ENCODE measurements at places on chromosomes 16 and 17.

DNA sequence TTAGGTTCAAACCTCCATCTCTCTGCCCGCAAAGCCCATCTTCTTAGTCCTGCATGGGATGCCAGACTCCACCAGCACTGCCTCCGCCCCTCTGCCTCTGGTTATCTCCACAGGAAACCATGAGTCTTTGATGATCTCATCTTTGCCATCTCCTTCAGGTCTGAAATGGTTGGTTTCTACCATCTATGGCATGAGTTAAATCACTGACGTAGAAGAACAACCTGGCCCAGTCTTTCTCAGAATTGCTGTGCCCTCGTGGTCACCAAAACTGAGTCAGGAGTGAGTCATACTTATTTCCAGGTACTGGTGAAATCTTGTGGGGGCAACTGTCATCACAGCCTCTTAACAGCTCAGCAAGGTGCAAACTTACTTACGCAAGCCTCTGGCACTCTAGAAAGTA lies 468.7 kb upstream of the C16orf82 start:
- DNase-seq: no peak

DNA sequence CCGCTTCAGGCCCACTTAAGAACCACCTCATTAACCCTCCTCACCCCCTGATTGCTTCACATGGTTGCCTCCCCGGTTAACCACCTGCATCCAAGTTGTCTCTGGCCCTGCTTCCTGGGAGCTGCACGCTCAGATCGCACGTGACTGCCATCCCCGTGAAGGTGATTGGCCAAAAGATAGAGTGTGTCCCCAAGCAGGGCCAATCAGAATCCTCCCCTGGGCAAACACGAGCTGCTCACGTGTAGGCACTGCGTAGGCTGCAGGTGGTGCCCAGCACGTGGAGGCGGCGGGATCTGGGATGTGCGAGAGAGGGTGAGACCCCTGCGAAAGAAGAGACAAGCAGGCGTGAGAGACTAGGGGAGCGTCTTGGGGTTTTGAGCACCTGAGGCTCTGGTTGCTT lies 111.8 kb upstream of the CRHR1 start:
- DNase-seq: no peak

DNA sequence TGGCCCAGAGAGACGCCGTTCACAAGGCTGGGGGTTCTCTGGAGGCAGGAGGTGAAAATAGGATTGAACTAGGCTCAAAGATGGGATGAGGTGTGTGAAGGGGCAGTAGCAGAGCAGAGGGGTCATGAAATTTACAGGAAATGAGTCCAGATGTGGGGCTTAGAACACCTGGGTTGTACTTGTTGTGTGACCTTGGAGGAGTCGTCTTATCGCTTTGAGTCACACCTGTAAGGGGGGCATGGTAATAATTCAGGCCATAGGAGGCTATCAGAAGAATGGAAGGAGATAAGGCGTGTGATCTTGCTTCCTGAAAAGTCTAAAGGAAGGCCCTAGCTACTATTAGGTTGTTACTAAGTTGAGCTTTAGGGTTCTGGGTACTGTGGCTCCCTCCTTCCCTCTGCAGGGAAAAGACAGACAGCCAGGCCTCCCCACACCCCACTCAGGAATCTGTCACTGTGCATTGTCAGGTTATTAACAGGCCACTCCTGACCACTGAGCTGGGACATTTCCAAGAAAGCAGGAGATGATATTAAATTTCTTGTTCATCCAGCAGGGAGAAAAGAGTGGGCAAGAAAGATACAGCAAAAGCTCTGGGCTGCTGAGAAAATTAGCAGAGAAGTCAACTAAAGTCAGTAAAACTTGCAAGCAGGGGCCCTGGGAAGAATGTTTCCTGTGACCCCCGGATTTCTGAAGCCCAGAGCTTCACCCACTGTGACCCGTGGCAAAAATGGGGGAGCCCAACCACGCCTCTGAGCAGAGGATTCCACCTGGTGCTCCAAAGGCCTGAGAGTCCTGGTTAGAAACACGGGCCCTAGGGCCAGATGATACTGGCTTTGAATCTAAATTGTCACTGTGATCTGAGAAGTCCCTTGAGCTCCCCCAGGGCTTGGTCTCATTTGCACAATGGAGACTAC lies 6.0 kb upstream of the CDC42EP4 start:
- peak; percentile 40 for DNase-seq

DNA sequence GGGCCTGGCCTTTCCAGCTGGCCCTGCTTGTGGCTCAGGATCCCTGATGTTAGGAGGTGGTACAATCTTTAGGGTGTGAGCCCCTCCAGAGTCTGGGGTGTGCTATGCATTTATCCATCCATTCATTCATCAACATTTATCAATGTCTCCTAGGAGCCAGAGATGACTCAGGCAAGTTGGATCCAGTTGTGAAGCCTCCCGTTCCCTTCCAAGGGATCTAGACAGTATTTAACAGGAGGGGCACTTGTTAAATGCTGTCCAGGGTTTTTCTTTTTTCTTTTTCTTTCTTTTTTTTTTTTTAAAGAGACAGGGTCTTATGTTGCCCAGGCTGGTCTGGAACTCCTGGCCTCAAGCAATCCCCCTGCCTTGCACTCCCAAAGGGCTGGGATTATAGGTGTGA lies 42.0 kb upstream of the SMPD3 start:
- no peak for DNase-seq

DNA sequence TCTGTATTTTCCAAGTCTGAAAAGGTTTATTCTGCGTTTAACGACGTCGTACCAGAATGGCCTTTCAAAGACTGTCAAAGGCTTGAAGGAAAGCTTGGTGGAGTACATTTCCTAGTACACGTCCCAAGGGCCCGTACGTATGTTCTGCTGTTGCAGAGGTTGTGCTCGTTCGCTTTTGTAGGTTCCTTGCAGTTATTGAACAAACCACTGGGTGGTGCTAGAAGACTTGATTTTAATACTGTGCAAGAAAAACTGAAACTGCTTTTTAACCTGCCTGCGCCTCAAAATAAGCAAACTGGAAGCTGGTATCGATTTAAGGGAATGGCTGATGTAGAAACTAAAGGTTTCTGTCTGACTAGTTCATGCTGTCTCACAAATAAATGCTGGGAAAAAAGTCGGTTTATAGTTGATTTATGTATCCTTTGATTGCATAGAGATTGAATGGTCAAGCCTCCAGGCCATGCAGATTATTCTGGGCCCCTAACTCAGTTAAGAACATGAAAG lies 54.6 kb downstream of the USP10 start:
- DNase-seq: peak; percentile 95

GRCh38 chr17:9226794-9227135 lies 205.5 kb downstream of the NTN1 start:
- no peak for DNase-seq

DNA sequence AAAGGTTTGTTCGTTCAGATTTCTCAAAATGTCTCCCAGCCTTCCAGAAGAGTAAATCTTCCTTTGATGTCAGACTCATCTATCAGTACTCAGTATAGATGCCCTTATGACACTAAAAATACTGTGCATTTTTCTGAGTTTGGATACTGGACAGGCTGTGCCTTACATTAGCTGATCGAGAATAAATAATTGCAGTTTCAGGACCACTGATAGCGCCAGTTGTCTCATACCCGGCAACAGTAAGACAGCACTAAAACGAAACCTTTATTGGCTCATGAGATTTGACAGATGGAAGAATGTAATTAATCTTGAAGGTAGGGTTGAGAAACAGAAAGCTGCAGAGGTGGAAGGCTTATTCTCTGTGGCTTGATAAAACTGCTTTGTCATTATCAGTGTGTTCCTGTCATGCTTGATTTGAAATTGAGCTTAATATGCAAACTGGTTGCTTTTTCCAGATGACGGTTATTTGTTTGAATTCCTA lies 1.2 kb downstream of the ATP6V0A1 start:
- DNase-seq: peak; percentile 66

DNA sequence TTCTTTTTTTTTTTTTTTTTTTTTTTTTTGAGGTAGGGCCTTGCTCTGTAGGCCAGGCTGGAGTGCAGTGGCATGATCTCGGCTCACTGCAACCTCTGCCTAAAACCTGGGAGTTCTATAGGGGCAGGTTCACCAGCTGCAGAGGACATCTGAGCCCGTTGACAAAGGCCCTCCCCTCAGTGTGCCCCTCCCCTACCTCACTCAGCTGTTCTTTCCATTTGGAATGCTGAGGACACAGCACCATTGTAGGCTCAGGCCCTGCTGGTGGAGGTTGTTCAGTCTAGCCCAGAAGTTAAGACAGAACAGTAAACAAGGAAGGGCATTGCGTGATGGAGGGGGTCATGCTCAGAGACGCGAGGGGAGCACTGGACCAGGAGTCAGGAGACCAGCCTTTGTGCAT lies 21.8 kb upstream of the KIF19 start:
- DNase-seq: no peak

DNA sequence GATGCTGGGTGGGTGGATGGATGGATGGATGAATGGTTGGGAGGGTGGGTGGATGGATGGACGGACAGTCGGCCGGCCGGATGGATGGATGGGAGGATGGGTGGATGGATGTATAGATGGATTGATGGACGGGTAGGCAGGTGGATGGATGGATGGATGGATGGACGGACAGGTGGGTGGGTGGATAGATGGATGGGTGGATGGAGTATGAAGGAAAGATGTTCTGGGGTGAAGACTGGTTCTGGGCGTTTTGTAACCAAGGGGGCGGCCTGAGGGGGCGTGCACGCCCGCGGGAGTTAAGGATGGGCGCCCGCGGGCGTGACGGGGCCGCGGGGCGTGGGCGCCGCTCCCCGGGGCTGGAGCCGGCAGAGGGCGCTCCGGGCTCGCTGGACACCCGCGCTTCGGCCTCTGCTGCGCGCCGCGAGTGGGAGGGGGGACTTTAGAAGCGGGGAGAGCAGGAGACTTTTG lies at the start of gene NECAB2:
Gene NECAB2 (plus strand): TSS at position 407 of the 468 bp plus-strand sequence. CDS start 405 bp downstream, outside the sequence.
- DNase-seq: peak; percentile 14

DNA sequence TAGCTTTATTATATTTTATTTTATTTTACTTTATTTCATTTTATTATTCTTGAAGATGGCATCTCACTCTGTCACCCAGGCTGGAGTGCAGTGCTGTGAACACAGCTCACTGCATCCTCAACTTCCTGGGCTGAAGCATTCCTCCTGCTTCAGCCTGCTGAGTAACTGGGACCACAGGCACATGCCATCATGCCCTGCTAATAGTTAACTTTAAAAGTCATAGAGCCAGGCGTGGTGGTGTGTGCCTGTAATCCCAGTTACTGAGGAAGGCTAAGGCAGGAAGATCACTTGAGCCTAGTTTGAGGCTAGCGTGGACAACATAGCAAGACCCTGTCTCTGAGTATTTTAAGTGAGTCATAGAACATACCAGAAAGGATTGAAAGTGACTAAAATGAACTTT lies 38.7 kb downstream of the ESRP2 start:
- peak; percentile 37 for DNase-seq

GRCh38 chr17:68293490-68294195 lies 2.3 kb downstream of the ARSG start:
- no peak for DNase-seq

DNA sequence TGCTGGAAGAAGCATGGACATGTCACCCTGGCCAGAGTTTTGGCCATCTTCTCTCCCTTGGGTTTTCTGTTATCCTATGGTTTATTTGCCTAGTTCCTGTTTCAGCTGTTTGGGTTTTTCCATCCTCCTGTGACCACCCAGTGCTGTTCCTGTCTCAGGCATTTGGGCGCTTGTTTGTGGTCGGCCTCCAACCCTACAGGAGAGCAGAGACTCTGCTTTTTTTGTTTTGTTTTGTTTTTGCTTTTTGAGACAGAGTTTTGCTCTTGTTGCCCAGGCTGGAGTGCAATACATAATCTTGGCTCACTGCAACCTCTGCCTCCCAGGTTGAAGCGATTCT lies 3.3 kb upstream of the ZC3H7A start:
- no peak for DNase-seq

DNA sequence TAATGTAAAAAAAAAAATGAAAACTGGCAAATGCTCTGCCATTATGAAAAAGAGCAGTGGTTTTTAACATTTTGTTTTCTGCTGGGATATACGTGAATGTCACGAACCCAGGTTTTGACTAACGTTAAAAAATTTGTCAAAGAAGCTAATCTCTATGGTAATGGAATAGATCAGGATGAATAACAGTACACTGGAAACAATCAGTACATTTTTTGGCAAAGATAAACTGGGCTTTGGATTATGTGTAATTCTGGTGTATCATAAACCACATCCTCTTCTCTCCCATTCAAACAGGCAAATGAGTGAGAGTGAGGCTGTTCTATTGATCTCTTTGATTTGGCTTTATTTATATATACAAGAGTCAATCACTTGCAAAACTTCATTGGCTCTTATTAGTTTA lies 207.0 kb upstream of the IRX3 start:
- no peak for DNase-seq

- DNase-seq: no peak
These were observed 425.3 kb downstream of the CA10 start for GRCh38 chr17:51733166-51733565.

- peak; percentile 97 for DNase-seq
These were observed at the start of gene SLFN12 for GRCh38 chr17:35432176-35433074. SLFN12 (minus strand) TSS chr17:35432500; CDS start chr17:35423028, 9,472 bp downstream.

- peak; percentile 65 for DNase-seq
These were observed 1.3 kb upstream of the SENP3 start for GRCh38 chr17:7560172-7561027.

Measured in cardiac fibroblast (primary cell).